Left hindlimb (tissue), 1 donor: ENCODE measurements at places on chromosomes 12 and 14.

DNA sequence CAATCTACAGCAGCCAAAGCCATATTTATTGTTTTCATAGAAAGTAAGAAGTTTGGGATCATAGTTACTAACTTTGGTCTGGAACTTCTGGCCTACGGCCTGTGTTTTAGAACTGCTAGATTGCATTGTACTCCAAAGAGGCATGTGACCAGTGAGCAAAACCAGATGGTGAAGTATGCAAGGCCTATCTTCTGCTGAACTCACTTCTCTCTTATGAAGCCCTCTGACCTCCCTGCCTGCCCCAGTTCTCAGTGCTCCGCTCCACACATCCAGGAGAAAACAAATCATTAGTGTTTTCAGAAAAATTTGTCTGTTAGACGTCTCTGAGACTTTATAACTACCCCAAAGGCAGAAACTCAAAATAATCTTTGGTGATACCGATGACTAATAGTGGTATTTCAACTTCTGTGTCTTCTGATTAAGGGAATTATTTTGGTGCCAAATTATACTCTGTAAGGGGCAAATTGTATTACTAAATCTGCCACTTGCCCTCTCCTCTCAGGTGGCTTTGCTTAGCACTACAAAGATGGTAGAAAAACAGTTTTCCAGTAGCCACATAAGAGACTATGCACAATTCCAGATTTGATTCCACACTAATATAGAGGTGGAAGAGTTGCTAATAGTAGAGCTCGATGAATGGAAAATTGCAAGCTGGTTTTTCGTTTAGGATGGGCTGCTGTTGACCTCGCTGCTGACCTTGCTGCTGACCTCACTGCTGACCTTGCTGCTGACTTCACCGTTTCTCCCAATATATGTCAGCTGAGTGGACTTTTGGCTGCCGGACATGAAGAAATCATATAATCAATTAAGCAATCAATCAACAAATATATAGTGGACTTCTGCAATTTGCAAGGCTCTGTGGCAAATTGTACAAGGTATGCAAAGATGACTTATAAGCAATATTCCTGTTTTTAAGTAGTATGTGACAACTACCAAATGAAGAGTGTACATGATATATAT, 147.5 kb downstream of the KITLG start:
- DNase-seq: no peak

DNA sequence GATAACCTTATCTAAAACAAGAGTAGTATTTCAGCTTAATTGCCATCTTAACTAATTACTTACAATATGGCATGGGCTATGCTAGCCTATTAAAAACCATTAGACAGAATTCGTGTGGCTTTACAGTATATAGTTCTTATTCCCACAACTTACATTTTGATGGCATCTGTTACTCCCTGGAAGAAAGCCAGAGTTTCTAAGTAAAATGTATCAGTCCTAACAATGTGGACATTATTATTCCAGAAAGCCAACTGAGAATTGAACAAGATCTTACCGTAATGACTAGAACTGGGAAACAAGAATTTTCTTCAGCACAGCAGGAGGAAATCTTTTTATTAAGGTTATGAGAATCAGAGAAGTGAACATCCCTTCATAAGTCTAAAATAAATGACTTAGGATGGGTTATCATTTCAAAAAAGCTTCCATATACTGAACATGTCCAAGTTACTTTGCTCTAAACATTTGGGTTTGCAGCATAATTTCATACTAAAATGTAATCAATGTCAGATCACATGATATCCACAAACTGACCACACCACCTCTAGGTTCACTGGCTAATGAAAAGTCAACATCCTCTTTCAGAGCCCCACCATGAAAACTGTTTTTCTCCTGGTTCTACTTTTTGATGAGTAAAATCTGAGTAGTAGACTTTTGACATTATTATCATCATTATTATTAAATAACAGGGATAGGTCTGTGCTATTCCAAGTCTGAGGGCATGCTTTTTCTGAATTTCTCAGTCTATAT, 179.7 kb downstream of the SSPN start:
- DNase-seq: no peak

DNA sequence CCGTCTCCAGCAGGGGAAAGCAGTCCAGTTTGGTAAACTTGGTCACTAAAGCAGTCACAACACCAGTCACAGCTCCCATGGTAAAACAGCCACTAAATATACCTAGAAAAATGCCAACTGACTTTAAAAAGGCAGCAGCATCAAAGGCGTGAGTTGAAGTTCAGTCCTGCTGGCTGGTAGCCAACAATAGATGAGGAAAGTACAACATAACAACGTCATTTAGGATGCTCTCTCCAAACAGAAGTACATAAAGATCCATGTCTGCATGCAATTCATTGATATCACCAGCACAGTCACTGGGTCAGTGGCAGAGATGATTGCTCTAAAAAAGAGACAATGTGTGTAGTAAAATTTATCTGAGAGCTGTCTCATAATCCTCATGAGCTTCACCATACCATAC, 59.3 kb upstream of the TMPO start:
- no peak for DNase-seq

GRCh38 chr12:75766263-75767160, 255.1 kb upstream of the KRR1 start:
- DNase-seq: no peak

DNA sequence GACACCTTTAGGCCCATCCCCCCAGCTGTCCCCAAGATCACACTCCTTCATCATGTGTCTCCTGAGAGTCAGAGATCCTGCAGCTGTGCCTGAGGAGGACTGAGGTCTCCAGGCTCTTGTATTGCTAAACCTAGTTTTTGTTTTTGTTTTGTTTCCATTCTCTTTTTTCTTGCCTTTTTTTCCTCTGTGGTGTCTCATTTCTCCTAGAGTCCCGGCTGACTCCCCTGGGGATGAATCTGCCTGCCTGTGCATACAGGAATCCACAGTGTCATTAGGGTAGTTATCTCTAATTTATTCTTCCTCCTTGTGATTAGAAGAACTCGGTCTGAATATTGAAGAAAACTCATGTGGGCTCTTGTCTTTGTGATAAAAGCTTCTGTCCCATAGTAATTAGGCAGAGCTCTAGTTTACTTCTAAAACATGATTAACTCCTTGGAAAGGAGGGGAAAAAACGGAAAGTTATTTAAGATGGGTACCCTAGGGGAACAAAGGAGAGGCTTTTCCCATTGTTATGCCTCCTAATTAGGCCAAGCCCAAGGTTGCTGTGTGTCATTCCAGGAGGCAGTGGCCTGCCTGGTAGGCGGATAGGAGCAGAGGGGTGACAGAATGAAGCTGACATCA, 343.2 kb downstream of the ZFP36L1 start:
- no peak for DNase-seq

- no peak for DNase-seq
These were observed 33.1 kb downstream of the SNRNP35 start for GRCh38 chr12:123491056-123491455.

DNA sequence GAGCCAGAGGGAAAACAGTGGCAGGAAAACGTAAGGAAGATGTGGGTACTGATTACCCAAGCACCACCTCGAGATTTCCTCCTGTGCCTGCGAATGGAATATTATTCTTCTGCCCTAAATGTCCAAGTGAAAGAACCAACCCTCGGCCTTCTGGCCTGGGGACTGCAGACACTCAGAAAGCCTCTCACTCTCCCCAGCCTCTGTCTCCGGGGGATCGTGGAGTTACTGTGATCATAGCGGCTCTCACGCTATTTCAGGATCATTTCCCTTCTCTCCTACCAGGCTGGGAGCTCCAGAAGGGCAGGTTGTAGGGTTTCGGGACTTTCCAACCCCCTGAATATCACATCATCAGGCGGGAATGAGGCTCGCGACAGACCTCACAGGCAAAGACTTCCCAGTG, 68.9 kb downstream of the KDM2B start:
- DNase-seq: no peak

DNA sequence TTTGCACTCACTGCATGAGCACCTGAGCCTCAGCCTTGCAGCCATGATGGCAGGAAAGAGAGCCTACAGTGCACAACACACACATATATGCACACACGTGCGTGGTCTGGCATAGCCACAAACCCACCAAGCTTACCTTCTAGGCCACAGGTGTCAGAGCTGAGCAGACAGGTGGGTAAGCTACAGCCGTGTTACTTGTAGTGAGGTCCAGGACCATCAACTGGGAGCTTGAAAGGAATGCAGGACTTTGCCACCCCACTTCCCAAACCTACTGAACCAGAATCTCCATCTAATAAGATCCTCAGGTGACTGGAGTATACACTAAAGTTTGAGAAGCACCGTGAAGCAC, 2.7 kb downstream of the ASIC1 start:
- no peak for DNase-seq

DNA sequence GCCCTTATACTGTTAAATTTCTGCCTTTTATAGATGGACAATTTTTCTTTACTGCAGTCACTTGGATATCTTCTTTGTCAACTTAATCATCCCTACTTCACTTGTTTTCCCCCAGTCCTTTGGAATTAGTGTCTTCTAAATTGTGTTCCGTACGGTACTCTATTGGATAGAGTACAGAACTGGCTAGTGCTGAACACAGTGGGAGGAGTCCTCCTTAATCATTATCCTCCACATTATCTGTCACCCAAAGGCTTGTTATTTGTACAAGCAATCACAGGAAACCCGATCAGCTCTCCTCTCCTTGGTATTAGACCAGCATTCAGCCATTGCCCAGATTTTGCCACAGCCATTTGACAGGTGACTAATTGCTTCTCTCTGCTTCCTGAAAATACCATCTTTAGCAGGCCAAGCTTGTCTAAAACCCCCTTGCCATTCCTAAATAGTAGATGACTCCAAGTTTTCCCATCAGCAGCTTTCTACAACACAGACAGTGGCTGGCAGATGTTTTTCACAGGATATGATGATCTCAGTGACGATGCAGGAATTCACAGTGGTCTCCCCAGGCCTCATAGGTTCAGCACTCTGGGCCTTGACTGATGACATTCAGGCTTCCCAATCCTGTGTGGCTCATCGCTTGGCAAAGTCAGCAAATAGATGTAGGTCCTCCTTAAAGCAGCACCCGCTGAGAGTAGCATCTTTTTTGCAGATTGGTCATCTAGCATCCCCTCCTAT, 216.0 kb upstream of the RGS6 start:
- DNase-seq: no peak

GRCh38 chr14:79363291-79363690, 848.0 kb downstream of the DIO2 start:
- DNase-seq: no peak

DNA sequence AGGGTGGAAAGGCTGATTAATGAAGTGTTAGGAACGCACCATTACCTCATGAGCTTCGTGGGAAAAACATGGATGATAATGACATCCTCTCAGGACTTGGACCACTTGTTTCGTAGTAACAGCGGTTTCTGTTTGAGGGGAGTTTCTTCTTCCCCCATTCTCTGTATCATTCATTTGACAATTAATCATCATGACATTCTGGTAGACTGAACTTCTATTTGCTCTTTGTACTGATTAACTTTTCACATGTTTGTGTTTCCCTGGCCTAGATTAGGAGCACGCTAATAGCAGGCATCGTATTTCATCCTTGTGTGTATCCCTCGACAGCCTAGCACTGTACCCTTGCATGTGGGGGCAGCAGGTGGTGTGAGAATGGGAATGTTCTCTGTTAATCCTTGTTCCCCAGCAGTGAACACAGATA, 8.0 kb downstream of the LRRC74A start:
- no peak for DNase-seq
